ENCODE measurements at places on chromosomes 6 and 20.

GRCh38 chr6:155216312-155217046, 47.3 kb upstream of the CLDN20 start:
- no peak for DNase-seq

DNA sequence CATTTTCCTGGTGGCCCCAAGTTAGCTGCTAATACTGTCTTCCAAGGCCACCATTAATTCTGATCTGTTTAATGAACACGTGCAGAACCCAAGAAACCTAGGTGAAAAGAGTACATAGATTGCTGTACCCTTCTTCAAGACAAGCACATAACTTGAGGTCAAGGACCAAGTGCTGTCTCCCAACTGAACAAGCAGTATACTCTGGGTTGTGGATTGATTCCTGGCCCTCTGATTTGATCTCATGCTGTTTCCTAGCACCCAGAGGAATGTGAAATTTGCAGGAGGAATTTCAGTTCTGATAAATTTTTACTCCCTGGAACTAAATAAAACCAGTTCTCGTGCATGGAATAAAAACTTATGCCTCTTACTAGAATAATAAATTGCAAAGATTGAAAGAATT, 75.6 kb downstream of the MTFR2 start:
- no peak for DNase-seq

GRCh38 chr20:38714308-38714707, 10.0 kb upstream of the SLC32A1 start:
- DNase-seq: no peak

DNA sequence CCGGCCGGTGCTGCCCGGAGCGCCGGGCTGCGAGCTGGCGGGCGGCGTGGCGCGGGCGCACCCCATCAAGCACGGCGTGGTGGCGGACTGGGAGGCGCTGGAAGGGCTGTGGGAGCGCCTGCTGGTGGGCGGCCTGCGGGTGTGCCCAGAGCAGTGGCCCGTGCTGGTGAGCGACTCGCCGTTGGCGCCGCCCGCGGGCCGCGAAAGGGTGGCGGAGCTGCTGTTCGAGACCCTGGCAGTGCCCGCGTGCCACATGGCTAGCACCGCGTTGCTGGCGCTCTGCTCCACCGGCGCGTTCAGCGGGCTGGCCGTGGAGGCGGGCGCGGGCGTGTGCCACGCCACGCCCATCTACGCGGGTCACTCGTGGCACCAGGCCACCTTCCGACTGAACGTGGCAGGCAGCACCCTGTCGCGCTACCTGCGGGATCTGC, 517 bp downstream of the ACTL10 start:
- no peak for DNase-seq

DNA sequence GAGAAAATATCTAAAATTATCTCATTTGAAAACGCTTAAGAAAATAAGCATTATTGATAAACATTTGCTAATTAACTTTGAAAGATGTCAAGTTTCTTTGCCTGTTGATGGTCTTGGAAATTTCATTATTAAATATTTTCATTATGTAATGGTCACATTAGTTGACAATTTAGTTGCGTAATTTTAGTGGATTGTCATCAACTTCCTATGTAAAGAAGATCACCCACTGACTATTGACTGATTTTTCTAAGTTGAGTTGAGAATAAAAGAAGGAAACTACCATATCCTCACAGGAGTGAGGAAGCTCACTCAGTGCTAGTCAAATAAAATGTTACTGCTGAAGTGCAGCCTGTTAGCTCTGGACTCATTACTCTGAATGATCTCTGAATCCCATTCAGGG, 79.9 kb upstream of the LY86 start:
- DNase-seq: no peak

- DNase-seq: no peak
These were observed 119.6 kb upstream of the PTPRT start for GRCh38 chr20:43309266-43309665.

DNA sequence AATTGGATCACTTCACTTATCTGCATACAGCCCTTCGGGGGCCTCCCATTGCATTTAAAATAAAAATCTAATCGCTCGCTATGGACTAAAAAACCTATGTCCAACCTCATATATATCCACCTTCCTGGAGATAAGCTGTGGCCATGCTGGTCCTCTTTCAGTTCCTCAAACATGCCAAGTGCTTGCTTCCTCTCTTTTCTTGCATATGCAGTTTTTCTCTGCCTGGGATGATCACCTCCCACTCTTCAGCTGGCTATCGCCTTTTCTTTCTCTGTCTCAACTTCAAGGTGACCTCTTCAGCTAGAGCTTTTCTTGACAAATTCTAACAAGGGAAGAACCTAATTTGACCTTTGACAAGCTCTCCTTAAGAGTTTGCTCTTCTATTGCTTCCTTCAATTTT, 5.6 kb upstream of the TFB1M start:
- DNase-seq: no peak

- DNase-seq: peak; percentile 69
These were observed 148.3 kb downstream of the GPX5 start for GRCh38 chr6:28673787-28674671.

GRCh38 chr6:30013291-30013922, 47.7 kb upstream of the POLR1H start:
- DNase-seq: no peak

DNA sequence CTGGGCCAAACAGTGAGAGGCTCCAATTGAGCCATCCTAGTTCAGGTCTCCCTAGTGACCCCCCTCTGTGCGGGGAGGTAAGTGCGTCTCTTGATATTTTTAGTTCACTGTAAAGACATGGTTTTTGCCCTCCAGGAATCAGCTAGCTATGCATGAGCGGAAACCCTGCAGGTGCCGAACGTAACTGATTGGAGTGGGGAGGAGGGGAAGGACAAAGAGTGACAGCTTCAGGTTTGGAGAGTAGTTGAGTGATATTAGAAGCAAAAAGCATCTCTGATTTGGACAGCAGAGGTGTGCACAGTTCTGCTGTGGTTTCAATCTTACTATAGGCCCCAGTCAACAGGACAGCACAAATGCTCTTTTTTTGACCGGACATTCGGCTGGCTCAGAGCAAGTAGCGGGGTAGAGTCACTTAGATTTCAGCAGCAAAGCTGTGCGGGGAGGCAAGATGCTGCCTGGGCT, 31.8 kb downstream of the TBC1D7 start:
- DNase-seq: no peak

GRCh38 chr20:63230800-63231268, 4.9 kb upstream of the BIRC7 start:
- DNase-seq: peak; percentile 37

- DNase-seq: no peak
These were observed 133.6 kb downstream of the TFAP2B start for GRCh38 chr6:50952092-50952907.

DNA sequence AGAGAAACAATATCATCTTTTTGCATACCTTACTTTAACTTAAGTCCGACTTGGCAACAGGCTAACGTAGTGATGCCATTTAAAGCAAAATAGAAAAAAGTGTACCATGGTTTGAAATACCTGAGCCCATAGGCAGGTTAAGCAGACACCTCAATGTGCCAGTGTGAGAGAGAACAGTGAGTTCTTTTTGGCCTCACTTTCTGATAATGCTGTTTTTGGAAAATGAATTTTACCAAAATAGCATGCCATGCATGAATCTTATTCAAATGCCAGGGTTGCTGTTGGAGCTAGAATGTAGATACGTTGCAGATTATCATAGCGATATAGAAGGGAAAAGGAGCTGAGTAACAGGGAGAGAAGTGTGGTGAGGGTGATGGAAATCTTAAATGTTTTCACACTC, 170.2 kb downstream of the OTOR start:
- no peak for DNase-seq

DNA sequence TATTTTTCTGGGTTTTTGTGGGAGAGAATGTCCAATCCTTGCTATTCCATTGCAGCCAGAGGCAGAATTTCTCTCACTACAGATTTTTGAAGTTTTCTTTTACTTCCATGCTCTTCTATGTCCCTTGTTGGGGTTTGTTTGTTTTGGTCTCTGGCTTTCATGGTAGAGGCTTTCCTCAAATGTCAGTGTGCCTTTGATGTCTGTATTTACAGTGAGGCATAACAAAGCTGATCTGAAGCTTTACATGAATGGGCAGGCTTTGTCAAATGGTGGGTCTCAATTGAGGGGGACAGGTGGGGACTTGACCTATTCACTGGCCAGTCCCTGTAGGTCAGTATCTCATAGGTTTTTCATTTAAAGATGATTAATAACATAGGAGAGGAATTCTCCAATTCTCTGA, 8.6 kb upstream of the CARMIL1 start:
- DNase-seq: no peak

- no peak for DNase-seq
These were observed 16.4 kb upstream of the POLR1H start for GRCh38 chr6:30044630-30045029.

DNA sequence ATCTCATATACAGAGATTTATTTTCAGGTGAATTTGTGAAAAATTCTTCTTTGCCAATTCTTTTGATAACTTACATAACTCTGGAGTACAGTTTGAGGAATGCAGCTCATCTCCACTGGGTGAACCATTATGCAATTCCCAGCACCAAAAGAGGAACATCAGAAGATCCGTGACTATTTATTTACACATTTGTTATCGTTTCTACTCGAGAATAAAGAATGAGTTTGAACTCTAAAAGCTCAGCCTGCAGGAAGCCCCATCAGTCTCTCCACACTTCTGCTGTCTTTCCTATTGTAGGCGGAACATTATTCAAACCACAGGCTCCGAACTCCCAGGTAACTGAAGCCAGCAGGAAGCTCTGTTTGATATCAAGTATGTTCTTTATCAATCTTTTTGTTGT, 95.9 kb upstream of the IFNGR1 start:
- no peak for DNase-seq

DNA sequence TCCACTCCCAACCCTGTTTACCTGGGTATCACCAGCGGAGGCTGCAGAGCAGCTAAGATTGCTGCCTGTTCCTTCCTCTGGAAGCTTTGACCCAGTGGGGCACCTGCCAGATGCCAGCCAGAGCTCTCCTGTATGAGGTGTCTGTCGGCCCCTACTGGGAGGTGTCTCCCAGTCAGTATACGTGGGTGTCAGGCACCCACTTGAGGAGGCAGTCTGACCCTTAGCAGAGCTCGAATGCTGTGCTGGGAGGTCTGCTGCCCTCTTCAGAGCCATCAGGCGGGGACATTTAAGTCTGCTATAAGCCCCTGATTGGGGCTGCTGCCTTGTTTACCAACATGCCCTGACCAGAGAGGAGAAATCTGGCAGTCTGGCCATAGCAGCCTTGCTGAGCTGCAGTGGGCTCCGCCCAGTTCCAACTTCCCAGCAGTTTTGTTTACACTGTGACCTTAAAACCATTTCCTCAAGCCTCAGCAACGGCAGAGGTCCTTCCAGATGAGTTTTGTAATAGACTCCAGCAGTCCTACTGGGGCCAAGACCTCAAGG, 2.8 kb downstream of the RAET1E start:
- no peak for DNase-seq

- DNase-seq: no peak
These were observed 475.0 kb upstream of the SULF2 start for GRCh38 chr20:48260129-48260756.

DNA sequence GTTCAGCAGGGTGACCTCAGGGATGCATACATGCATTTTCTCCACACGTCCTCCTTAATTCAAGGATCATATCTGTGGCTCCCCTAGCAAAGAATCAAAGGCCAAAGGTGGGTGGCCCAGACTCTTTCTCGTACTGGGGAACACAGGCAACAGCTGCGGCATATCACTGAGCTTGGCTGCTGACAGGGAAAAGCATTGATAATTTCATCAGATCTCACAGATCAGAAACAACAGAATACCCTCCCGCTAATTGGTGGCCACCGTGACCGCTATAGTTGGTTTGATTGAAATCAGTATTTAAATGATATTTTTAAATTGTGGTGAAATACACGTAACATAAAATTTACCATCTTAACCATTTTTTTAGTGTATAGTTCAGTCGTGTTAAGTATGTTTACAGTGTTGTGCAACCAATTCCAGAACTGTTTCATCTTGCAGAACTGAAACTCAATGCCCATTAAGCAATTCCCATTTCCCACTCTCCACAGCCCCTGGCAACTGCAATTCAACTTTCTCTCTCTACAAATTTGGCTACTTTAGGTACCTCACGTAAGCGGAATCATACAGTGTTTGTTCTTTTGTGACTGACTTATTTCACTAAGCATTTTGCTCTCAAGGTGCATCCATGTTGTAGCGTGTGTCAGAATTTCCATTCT, 74.7 kb upstream of the TMEM170B start:
- no peak for DNase-seq

GRCh38 chr6:153831350-153832078, 207.5 kb upstream of the OPRM1 start:
- no peak for DNase-seq

- DNase-seq: no peak
These were observed 1.6 kb downstream of the PXDC1 start for GRCh38 chr6:3749977-3750316.

GRCh38 chr6:89657445-89658158, 19.1 kb upstream of the LYRM2 start:
- no peak for DNase-seq

- peak; percentile 82 for DNase-seq
These were observed 556 bp downstream of the BEND6 start for GRCh38 chr6:56955171-56956155.

DNA sequence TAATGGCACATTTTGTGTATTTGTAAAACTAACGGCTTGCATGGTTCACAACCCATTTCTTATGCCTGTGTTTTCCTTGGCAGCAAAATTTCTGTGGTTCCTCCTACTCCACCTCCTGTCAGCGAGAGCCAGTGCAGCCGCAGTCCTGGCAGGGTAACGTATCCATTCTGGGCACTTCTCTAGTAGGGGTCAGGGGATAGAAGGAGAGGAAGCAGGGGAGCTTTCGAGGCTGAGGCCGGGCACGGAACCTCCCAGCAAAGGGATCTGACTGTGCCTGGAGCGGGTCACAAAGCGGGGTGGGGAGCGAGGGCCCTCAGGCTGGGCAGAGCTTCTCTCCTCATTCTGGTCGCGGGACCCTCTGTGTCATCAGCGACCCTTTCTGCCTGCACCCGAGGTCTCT, 58.4 kb downstream of the SYTL3 start:
- DNase-seq: no peak

- DNase-seq: no peak
These were observed 419.2 kb downstream of the EPM2A start for GRCh38 chr6:145315982-145316600.

GRCh38 chr6:13680448-13680968, 31.1 kb downstream of the RANBP9 start:
- no peak for DNase-seq

DNA sequence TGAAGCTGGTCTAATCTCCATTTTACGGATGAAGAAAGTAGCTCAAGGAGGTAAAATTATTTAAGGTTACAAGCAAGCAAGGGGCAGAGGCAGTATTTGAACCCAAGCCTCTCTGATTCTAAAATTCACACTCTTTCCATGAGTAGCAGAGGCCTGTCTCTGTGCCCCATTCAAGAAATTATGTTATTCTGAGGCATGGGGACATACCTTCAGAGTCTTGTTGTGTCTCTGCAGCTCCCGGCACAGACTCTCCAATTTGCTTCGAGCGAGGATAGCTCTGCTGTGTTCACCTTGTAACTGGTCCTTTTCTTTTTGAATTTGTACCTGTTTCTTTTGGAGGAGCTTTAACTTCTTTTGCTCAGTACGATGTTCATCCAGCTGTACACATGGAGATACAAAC, 21.5 kb downstream of the TXLNB start:
- DNase-seq: no peak

GRCh38 chr6:99138445-99138844, 190.7 kb upstream of the FBXL4 start:
- DNase-seq: peak; percentile 68

GRCh38 chr6:32568561-32568960, 21.1 kb downstream of the HLA-DRB1 start:
- no peak for DNase-seq

Data from NCI-H1930 (cell line).